Stimulated activated CD8-positive, alpha-beta memory T cell treated with anti-CD3 and anti-CD28 coated beads, Interleukin-4, amount 100 ng/mL, for 1 hour (primary cell): ENCODE measurements at places on chromosomes 7 and 10.

DNA sequence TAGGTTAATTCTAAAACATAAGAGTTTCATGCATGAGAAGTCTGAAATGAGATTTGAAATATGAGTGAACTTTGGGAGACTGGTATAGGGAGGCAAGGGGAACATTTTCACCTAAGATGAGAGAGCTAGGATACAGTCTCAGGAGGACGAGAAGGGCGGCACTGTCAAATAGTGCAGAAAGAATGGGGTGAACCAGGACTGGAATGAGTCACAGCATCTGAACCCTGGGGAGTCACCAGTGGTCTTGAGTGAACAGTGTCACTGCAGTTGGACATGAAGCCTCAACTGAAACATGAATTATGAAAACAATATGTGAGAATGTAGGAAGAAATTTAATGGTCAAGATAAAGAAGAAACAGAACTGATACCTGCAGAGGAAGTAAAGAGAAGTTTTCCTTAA lies 33.8 kb downstream of the GNG11 start:
- no peak for DNase-seq

DNA sequence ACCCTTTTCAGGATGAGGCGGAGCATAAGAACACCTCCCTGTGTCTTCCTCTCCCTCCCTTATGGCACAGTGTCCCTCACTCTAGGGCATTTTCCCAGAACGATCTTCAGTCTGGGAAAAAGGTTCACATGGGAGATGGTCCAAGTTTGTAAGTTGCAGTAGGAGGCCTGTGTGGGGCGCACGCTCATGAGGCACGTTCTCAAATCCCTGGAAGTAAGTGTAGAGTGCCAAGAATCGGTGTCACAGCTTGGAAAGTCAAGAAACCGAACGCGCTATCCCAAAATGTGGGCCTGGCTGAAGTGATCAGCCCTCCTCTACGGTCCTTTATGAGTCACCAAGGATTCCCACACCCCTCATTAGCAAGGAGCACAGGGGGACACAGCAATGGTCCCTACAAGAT lies 23.9 kb upstream of the SMARCD3 start:
- no peak for DNase-seq

DNA sequence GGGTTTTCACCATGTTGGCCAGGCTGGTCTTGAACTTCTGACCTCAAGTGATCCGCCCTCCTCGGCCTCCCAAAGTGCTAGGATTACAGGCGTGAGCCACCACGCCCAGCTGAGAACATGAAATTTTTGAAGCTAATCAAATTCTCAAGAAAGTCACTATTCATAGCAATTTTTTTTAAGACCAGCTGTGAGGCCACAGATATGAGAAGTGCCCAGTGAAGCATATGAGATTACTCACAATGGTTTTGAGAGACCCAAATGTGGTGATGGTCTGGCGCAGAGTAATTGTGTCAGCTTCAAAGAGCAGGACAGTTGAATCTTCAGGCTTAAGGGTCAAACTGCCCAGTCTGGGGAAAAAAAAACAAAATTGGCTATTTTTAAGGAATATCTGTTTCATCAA lies 16.2 kb downstream of the NCOA4 start:
- DNase-seq, result no peak

DNA sequence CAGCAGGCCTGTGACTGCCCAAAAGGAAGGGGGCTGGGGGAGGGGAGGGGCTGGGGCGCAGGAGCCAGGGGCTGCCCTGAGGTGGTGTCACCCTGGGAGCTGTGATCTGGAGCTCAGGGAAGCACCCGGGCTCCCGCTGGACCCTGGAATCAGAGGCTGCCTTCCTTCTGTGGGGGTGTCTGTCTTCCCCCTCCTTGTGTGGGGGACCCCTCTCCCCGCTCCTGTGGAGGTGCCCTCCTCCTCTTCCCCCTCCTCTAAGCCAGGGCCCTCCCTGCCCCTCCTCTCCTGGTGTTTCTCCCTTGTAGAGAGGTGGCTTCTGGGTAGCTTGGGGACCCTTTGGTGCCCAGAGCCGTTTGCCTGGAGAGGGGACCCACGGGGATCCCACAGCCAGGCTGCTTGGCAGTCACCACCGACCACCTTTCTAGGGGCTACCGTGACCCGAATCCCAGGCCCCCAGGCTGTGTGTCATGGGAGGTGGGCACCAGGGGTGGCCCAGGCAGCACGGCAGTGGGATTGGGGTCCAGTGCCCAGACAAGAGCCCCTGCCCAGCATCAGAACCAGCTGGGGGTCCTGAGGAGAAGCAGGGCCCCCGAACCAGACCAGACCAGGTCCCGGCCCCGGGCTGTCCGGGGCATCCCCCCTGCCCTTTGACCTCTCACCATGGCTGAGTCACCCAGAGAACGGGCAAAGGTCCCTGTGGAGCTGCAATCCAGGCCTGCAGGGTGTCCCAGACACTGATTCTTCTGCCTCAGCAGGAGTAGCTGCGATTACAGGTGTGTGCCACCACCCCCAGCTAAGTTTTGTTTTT lies 741 bp downstream of the PRAP1 start:
- no peak for DNase-seq

- DNase-seq, result no peak
These were observed 867.1 kb upstream of the PHF14 start for GRCh38 chr7:10106609-10107008.

- DNase-seq, result no peak
These were observed 111.4 kb downstream of the KIAA1217 start for GRCh38 chr10:24320373-24320772.

- DNase-seq, result no peak
These were observed 10.3 kb downstream of the LEP start for GRCh38 chr7:128251337-128251736.

GRCh38 chr10:68296843-68297663 lies 34.8 kb upstream of the HNRNPH3 start:
- DNase-seq, result no peak

DNA sequence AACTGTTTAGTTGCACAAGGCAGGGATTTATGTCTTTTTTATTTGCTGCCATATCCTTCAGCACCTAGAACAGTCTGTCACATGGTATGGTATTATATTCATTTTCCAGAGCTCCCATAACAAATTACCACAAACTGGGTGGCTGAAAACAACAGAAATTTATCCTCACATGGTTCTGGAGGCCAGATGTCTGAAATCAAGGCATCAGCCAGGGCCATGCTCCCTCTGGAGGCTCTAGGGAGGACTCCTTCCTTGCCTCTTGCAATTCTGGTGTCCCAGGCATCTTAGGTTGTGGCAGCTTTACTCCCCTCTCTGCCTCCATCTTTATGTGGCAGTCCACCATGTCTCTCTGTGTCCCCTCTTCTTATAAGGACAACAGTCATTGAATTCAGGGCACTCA lies 43.1 kb downstream of the MET start:
- no peak for DNase-seq

GRCh38 chr7:132317701-132318351 lies 258.4 kb downstream of the PLXNA4 start:
- no peak for DNase-seq

DNA sequence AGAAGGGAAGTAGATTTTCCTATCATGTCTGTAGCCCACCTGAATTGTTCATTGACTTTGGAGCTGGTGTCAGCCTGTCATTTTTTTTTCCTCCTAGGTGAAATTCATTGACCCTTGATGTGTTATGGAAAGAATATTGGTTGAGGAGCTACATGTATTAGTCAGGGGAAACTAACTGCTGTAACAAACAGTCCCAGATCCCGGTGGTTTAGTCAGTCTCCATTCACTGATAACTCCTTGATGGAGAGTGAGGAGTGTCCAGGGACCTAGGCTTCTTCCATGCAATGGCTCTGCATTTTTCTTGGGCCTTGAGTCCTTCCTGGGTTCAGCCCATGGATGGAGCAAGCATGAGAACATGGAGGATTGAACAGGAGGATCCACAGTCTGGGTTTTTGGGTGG lies 643.2 kb downstream of the LRMDA start:
- no peak for DNase-seq

- DNase-seq, result no peak
These were observed 94.1 kb downstream of the FZD1 start for GRCh38 chr7:91358303-91358702.

DNA sequence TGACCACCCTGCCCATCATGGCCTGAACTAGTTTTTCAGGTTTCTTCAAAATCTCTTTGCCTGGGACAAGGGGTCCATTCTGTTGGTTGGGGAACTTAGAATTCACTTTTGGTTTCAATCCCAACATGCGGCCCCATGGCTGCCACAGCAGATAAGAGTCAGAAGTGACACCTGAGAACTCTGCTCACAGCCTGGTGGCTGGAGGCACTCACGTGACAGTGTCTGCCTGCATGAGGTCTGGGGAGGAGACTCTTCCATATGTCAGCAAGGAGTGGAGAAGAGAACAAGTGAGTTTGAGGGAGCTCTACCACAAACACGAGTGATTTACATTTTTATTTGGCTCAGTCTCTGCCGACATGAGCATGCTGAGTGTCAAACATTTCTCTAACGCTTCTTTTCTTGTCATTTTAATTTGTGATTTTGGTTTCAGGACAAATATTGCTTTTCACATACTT lies 370.4 kb downstream of the TNS3 start:
- no peak for DNase-seq

DNA sequence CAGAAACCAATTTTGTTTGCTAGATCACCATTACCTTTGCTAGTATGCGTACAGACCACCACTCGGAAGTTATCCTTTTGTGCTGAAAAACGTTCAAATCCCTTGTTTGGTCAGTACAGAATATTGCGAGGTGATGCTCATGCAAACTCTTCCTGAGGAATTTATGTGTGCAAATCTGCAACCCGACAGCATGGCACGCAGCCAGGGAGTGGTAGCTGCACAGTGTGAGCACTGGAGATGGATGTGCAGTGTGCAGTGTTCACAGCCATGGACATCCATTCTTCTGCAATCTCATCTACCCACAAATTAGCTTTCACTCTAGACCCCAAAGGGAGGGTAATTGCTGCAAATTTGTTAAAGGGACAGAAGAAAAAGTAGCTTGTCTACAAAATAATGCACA lies 72.2 kb downstream of the CACUL1 start:
- DNase-seq, result no peak

DNA sequence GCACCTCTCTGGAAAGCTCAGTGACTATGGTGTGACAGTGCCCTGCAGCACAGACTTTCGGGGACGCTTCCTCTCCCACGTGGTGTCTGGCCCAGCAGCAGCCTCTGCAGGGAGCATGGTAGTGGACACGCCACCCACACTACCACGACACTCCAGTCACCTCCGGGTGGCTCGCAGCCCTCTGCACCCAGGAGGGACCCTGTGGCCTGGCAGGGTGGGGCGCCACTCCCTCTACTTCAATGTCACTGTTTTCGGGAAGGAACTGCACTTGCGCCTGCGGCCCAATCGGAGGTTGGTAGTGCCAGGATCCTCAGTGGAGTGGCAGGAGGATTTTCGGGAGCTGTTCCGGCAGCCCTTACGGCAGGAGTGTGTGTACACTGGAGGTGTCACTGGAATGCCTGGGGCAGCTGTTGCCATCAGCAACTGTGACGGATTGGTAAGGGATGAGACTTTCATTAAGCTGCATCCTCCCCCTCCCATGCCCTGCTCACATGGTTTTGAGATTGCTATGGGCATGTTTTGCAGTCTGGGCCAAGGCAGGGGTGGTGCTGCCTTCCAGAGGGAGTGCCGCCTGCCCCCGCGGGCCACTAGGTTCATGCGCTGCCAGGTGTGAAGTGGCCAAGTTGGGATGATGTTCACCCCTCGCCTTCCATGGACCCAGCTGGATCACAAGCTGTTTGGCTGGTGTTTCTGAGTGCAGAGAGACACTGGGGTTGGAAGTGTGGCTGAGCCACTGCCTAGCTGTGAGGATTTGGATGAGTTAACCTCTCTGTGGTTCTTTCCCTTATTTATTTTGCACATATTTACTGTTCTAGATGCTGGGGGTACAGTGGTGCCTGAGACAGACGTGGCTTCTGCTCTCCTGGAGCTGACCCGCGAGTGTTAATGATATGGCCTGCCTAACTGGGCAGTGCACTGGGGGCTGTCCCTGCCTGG lies 2.5 kb downstream of the ADAMTS14 start:
- no peak for DNase-seq

DNA sequence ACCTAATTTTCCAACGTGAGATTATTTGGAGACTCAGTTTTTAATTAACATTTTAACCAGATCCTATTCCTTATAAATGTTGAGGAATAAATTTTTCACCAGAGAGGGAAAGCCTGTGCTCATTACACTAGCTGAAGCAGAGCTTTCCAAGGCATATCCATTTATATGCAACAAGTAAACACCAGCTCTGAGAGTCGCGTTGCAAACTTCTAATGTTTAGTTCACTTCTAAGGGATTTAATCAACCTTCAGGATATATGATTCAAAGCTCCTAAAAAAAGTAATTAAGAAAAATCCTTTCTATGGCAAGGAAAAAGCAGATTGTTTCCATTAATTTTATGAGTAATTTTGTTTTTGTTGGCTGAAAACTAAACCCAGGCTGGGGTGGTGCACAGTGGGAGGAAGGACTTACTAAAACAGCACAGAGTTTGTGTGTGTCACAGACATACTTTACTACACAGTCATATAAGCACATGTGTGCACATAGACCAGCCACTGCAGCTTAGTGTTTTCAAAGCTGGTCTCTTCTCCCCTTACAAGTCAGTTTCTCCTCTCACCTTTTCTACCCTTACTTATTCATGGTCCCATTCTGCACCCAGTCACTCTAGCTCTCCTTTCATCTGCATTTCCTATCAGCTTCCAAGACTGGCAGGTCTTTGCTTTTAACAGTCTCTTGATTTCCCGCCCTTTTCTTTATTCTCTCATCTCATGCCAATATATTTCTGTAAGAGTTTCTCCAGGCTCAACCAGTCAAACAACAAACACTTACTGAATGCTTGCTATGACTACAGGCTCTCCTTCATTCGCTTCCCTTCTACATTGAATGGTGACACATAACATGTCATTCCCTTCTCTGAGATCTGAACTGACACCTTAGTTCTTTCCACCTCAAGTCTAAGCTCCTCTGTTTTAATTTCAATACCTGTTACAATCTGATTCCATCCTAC lies 81.1 kb upstream of the FZD1 start:
- no peak for DNase-seq

- DNase-seq, result no peak
These were observed 23.9 kb downstream of the EPC1 start for GRCh38 chr10:32323051-32323450.

DNA sequence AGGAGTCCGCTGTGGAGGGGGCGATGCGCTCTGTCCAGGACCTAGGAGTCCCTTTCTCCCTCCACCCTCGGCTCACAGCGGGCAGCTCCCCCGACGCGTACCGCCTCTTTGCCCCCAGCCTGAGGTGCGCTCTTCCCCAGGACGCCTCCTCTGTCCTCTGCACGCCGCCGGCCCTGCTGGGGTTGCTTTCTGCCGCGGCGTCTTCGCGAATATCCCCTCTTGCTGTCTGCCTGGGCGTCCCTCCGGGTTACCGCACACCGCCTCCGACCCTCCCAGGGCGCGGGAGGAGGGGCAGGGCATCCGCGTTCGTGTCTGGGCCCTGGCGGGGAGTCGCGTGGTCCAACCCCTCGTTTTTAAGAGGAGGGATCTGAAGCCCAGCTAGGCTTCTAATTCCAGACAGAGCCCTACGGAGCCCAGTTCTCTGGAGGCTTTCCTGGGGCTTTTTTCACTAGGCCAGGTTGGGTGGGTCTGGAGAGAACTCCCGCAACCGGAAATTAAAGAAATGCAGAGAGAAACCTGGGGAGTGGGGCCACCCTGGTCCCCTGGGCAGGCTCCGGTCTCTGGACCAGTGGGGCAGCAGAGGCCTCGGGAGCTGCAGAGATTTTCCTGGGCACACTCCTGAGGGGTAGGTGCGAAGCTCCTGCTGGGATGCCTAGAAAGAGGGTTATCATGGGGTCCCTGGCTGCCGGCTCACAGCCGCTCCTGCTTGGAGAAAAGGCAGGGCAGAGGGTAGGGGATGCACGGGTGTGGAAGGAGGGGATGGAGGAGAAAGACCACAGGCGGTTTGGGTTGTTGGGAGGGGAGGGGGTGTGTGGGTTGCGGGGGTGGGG lies 166.9 kb downstream of the UBE2H start:
- no peak for DNase-seq

GRCh38 chr10:44267007-44267406 lies 117.9 kb downstream of the CXCL12 start:
- no peak for DNase-seq

- DNase-seq, result no peak
These were observed 12.1 kb upstream of the SNX13 start for GRCh38 chr7:17952387-17952786.
